ENCODE measurements at places on chromosomes 2 and 18. TPM values are rescaled to one million over a fixed set of nuclear protein-coding genes. Genes with fewer than 3 reads are reported as not detected.

CYB5A gene
- total RNA-seq, result 25.1 TPM

METAP1D gene
- 10.1 TPM for total RNA-seq

LRP2 gene
- not detected for total RNA-seq

ZAP70 gene
- 468 TPM for total RNA-seq

ABCG8 gene
- not detected for total RNA-seq

GRCh38 chr2:241309684-241310117, 5.8 kb downstream of the HDLBP start:
- peak; percentile 60 for DNase-seq

DNA sequence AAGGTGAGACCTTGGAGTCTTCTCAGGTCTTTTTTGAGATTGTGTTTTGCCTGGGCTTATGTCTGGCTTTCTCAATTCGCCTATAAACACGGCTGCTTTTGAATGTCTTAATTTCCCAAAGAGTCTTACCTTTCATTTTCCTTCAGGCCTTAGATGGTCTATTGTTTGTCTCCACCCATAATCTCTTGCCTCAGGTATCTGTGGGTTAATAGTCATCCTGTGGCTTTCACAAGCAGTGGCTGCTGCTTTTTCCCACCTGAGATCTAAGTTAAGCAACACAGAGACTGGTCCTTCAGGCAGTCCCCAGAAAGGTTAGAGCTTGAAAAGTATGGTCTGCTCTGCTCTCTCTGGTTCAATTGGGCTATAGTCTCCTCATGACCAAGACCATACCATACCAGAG, 275.3 kb downstream of the INSIG2 start:
- no peak for DNase-seq

DNA sequence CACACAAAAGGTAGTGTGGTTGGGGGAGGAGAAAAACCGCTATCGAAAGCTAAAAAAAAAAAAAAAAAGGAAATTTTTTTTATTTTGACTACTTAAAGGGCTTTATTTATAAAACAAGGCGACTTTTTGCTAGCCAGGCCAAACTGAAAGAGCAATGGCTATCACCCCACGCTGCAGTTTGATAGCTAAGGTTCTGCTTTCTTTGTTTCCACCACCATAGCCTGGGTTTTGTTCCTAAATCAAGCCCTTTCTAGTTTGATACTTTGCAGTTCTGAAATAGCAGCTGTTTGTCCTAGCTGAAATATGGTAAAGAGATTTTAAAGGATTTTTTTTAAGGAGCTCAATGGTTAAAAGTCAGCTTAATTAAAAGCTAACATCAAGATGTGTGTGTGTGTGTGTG, 67.4 kb upstream of the ABCA12 start:
- no peak for DNase-seq

- no peak for DNase-seq
Observed at GRCh38 chr2:196336207-196336606, 164.8 kb upstream of the STK17B start.

- peak; percentile 39 for DNase-seq
Observed at GRCh38 chr2:96773922-96774321, 13.2 kb downstream of the CNNM4 start.

- no peak for DNase-seq
Observed at GRCh38 chr2:17958466-17959092, 80.1 kb downstream of the KCNS3 start.
